ENCODE measurements at places on chromosomes 3 and 15.

DNA sequence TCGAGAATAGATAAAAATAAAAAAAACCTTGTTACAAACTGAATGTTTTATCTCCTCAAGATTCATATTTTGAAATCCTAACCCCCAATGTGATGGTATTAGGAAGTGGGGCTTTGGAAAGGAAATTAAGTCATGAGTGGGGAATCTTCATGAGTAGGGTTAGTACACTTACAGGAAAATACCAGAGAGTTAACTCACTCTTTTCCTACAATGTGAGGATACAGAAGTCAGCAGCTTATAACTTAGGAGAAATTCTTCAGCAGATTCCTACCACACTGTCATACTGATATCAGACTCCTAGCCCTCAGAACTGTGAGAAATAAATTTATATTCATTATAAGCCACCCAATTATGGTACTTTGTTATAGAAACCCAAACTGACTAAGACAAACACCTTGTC, 453.1 kb downstream of the GBE1 start:
- no peak for DNase-seq

DNA sequence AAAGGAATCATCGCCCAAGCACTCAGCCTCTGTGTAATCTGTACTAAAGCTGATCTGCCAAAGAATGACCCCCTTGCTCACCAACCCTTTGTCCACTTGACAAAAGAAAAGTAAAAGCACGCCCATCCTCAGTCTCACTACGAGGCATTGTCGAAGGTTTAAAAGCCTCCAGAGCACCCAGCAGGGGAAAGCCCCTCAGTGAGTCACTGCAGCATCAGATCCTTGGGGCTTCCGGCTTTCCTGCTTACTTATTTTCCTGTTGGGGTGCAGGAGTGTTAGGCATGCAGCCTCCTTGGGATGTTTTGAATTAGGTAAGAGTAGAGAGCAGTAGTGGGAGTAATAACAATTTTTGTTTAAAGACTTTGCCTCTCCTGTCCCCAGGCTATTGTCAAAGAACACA, 216.1 kb downstream of the MTHFS start:
- no peak for DNase-seq

- DNase-seq, result no peak
Measured at GRCh38 chr3:116946376-116946775, 236.8 kb downstream of the TUSC7 start.

- no peak for DNase-seq
Measured at GRCh38 chr15:42553554-42553953, 4.9 kb downstream of the HAUS2 start.

GRCh38 chr15:66456211-66456610, 41.4 kb downstream of the SNAPC5 start:
- DNase-seq, result no peak
